Transverse colon (tissue), 4 donors: ENCODE measurements at places on chromosomes 2 and 18. TPM values are rescaled to one million over a fixed set of nuclear protein-coding genes. Genes with fewer than 3 reads are reported as not detected.
A peak's percentile ranks its signal among the peaks of the same experiment; 100 is the strongest.

The CCDC141 gene
- total RNA-seq, result 0.40 TPM

The HOXD4 gene
- 20.5 TPM for total RNA-seq

The LRP2 gene
- not detected for total RNA-seq

DNA sequence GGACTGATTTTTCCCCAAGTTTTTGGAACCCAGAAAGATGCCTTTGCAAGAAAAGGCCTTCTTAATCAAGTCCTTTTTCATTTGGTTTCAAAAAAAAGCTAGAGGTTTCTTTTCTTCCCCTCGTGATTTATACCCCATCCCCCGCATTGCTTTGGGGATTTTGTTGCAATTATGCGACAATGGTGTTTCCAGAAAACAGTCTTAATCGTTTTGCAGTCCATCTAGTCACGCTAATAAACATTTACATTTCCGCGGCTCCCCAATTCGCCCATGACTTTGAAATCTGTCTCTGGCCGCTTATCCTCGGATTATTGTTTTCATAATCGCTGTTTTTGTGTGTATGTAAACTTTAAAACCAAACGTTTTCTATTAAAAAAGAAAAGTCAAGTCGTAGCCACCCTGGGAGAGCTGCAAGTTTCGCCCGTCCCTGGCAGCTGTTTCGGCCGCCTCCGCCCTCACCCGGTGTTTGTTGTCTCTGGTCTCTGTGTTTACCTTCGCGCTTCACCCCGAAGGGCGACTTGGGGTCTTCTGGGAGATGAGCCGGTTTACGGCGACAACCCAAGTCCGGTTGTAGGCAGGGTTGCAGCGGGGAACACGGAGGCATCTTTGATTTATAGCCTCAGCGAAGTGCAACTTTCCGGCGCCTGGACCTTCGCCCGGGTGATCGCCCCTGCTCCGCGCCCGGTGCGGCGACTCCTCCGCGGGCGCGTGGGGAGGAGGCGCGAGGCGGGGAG, 667 bp downstream of the SP9 start:
- peaks cover 38% of the 10 kb centered on the region for H3K4me1 ChIP-seq
- H3K27ac ChIP-seq, result no peak overlapping the region
- no peaks in the 10 kb centered on the region for H3K36me3 ChIP-seq
- H3K4me3 ChIP-seq, result peak overlapping the region; percentile 28

- no peak overlapping the region for H3K4me3 ChIP-seq
- no peak for DNase-seq
- no peaks in the 10 kb centered on the region for H3K36me3 ChIP-seq
- H3K27me3 ChIP-seq, result no peaks in the 10 kb centered on the region
- H3K27ac ChIP-seq, result peak overlapping the region; percentile 96
Measured at GRCh38 chr2:27072920-27073319, 1.5 kb upstream of the OST4 start.

GRCh38 chr2:7639476-7639875, 722.3 kb downstream of the RNF144A start:
- H3K36me3 ChIP-seq, result no peaks in the 10 kb centered on the region
- DNase-seq, result no peak
- peaks cover 7% of the 10 kb centered on the region for H3K4me1 ChIP-seq
- no peak overlapping the region for H3K4me3 ChIP-seq
- no peaks in the 10 kb centered on the region for H3K27me3 ChIP-seq

- H3K36me3 ChIP-seq, result no peaks in the 10 kb centered on the region
- no peak overlapping the region for H3K27ac ChIP-seq
- DNase-seq, result no peak
- no peaks in the 10 kb centered on the region for H3K4me1 ChIP-seq
Measured at GRCh38 chr2:82268446-82268845, 1963.9 kb upstream of the LRRTM1 start.

- H3K4me1 ChIP-seq, result no peaks in the 10 kb centered on the region
- H3K27me3 ChIP-seq, result no peaks in the 10 kb centered on the region
- no peak overlapping the region for H3K27ac ChIP-seq
- no peak overlapping the region for H3K4me3 ChIP-seq
Measured at GRCh38 chr18:56086786-56087185, 498.8 kb upstream of the TCF4 start.

- H3K36me3 ChIP-seq, result no peaks in the 10 kb centered on the region
- H3K4me3 ChIP-seq, result no peak overlapping the region
- no peak overlapping the region for H3K27ac ChIP-seq
- no peak for DNase-seq
- no peaks in the 10 kb centered on the region for H3K27me3 ChIP-seq
- no peaks in the 10 kb centered on the region for H3K4me1 ChIP-seq
Measured at GRCh38 chr2:17190527-17190926, 327.7 kb downstream of the RAD51AP2 start.

GRCh38 chr2:182165202-182165601, 179.5 kb downstream of the PPP1R1C start:
- no peaks in the 10 kb centered on the region for H3K27me3 ChIP-seq
- H3K4me1 ChIP-seq, result no peaks in the 10 kb centered on the region
- no peak overlapping the region for H3K4me3 ChIP-seq
- no peak for DNase-seq
- no peaks in the 10 kb centered on the region for H3K36me3 ChIP-seq

GRCh38 chr2:65663831-65664407, 231.5 kb upstream of the SPRED2 start:
- H3K4me1 ChIP-seq, result peaks cover 17% of the 10 kb centered on the region
- H3K36me3 ChIP-seq, result no peaks in the 10 kb centered on the region
- H3K27me3 ChIP-seq, result no peaks in the 10 kb centered on the region
- no peak for DNase-seq

DNA sequence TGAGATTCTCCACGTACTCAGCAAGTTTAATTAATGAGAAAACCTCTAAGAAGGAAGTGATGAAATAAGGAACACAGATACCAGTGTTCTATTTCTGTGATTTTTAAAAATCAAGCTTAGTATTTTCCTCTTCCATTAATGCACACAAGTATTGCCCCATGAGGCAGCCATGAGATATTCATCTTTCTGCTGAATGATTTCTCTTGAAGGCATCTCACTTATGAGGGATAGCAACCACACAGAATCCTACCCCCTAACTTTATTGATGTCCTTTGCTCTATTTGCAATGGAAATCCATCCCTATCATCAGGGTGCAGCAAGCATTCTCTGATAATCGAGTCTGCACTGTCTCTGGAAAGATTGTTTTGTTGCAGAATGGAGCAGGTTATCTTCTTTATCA, 244.1 kb upstream of the NRP2 start:
- no peak for DNase-seq

- DNase-seq, result no peak
- H3K27ac ChIP-seq, result no peak overlapping the region
- H3K36me3 ChIP-seq, result no peaks in the 10 kb centered on the region
- no peaks in the 10 kb centered on the region for H3K4me1 ChIP-seq
Measured at GRCh38 chr2:197543206-197543605, 27.3 kb downstream of the MOB4 start.

DNA sequence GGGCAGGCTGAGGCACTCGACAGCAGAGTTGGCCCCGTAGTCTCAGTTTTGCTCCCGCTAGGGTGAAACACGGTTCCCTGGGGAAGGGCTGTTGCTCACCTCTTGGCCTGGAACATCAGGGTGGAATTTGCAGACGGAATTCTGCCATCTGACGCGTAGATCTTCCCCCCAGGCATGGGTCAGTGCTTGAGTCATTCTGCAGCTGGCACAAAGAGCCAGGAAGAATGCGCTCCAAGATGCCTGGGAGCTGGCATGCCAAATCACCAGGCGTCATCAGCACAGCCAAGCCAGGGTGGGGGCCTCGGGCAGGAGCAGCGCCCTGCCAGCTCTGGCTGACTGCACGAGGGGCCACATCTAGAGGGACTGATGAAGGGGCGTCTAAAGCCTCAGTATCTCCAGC, 42.7 kb downstream of the ODC1 start:
- no peak overlapping the region for H3K4me3 ChIP-seq
- H3K4me1 ChIP-seq, result peaks cover 52% of the 10 kb centered on the region
- no peaks in the 10 kb centered on the region for H3K27me3 ChIP-seq
- peak overlapping the region; percentile 87 for H3K27ac ChIP-seq

- no peak overlapping the region for H3K27ac ChIP-seq
- peaks cover 4% of the 10 kb centered on the region for H3K4me1 ChIP-seq
- no peak for DNase-seq
Measured at GRCh38 chr18:8625461-8626092, 16.3 kb downstream of the RAB12 start.

DNA sequence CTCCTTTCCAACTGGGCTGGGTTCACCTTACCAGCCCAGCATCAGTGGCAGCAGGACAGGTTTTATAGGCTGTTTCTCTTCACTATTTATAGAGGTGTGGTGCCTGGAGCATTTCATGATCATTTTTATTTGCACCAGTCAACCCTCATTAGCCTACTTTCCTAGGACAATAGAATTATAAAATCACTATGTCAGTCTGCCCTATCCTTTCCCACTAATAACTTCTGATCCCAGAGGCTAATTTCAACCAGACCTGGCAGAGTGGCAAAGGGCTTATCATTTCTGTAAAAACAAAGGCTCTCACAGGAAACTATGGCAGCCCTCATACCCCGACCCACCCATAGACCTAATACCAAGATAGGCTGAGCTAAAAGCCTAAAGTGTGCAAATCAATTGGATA, 243.5 kb upstream of the TMEFF2 start:
- H3K36me3 ChIP-seq, result no peaks in the 10 kb centered on the region
- no peaks in the 10 kb centered on the region for H3K27me3 ChIP-seq
- H3K4me1 ChIP-seq, result no peaks in the 10 kb centered on the region
- DNase-seq, result no peak
- H3K4me3 ChIP-seq, result no peak overlapping the region

DNA sequence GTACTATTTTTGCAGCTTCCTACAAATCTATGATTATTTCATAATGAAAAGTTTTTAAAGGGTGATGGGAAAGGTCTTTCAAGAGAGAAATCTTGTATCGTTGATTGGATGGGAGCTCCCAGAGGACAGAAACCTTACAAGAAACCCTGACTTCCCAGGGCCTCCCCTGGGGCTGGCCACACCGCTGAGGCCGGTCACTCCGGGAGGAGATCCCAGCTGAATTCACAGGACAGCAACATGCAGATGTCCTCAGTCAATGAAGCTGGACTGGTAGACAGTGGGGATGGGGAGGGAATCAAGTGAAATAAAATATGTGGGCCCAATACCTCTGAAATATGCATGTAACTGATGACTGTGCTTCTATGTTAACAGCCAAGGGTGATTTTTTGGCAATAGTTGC, 135.6 kb downstream of the TFCP2L1 start:
- no peak overlapping the region for H3K27ac ChIP-seq
- no peak overlapping the region for H3K4me3 ChIP-seq
- peaks cover 9% of the 10 kb centered on the region for H3K4me1 ChIP-seq
- H3K36me3 ChIP-seq, result no peaks in the 10 kb centered on the region

GRCh38 chr2:165927353-165927752, 26.2 kb downstream of the TTC21B start:
- H3K27me3 ChIP-seq, result no peaks in the 10 kb centered on the region
- H3K36me3 ChIP-seq, result no peaks in the 10 kb centered on the region
- H3K4me3 ChIP-seq, result no peak overlapping the region
- H3K27ac ChIP-seq, result no peak overlapping the region
- DNase-seq, result no peak

The UGT1A8 gene
- total RNA-seq, result 15.1 TPM

The C2orf76 gene
- 2.9 TPM for total RNA-seq

The GAD1 gene
- not detected for total RNA-seq

DNA sequence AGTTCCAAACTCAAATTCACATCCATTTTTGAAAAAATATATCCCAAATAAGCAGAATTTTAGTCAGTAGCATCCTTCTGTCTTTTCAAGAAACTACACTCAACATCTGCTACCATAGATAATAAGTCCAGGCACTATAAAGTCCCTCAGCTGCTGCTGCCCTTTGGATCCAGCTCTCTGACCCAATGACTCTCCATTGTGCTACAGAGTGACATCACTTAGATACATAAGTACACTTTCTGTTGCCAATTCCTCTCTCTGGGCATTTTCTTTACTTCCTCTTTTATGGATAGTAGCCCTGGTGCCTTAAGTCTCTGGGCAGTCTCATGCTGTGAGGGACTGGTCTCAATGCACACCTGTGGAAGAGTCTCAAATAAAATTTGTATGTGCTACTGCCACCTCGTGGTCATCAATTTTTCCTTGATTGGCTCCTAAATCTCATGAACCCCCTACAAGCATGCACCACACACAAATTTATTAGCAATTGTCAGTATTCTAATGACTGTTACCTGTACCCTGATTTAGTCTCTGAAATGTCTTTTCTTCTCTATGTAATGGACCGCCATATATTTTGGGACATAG, 219.2 kb downstream of the LRP1B start:
- no peak overlapping the region for H3K27ac ChIP-seq
- DNase-seq, result no peak
- H3K4me3 ChIP-seq, result no peak overlapping the region
- H3K27me3 ChIP-seq, result no peaks in the 10 kb centered on the region
- H3K4me1 ChIP-seq, result no peaks in the 10 kb centered on the region

The RPRM gene
- 2.0 TPM for total RNA-seq

DNA sequence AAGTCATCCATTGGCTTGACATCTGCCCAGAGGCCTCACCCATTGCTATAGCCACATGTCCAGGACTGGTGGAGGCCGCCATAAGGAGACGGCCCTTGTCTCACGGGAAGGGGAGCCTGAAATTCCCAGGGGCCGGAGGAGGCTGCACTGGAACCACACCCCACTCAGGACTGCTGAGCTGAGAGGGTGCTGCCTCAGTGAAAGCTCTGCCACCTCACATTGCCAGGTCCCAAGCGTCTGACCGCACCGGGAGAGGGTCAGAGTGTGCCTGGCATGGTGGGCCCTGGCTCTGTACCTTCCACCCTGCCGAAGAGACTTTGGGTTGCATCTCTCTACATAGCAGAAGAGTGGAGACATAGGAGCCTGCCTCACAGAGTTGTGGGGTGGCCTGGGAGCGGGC, 134.1 kb upstream of the GLI2 start:
- H3K4me1 ChIP-seq, result no peaks in the 10 kb centered on the region
- no peak overlapping the region for H3K4me3 ChIP-seq
- no peaks in the 10 kb centered on the region for H3K36me3 ChIP-seq
- no peaks in the 10 kb centered on the region for H3K27me3 ChIP-seq

The RESP18 gene
- total RNA-seq, result not detected

GRCh38 chr2:197190100-197190432, 120.5 kb downstream of the ANKRD44 start:
- no peak overlapping the region for H3K27ac ChIP-seq
- no peak overlapping the region for H3K4me3 ChIP-seq
- no peak for DNase-seq
- H3K4me1 ChIP-seq, result peaks cover 10% of the 10 kb centered on the region
- no peaks in the 10 kb centered on the region for H3K27me3 ChIP-seq

The TM4SF20 gene
- total RNA-seq, result 10.2 TPM

- H3K36me3 ChIP-seq, result no peaks in the 10 kb centered on the region
- no peaks in the 10 kb centered on the region for H3K4me1 ChIP-seq
- no peak overlapping the region for H3K4me3 ChIP-seq
Measured at GRCh38 chr18:44893045-44893706, 212.5 kb downstream of the SETBP1 start.

DNA sequence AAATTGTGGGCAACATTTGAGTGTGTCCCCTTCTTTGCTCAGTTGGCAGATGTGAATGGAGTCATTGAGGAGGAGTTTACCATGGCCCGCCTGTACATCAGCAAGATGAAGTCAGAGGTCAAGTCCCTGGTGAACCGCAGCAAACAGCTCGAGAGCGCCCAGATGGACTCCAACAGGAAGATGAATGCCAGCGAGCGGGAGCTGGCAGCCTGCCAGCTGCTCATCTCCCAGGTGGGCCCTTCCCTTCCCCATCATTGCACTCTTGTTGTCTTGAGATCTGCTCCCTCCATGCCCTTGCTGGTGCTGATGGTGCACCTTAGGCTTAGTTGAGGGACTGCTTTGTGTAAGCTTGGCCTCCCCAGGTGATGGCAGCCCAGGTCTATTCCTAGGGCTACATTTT, 47.5 kb upstream of the LYPD6B start:
- H3K27ac ChIP-seq, result no peak overlapping the region
- H3K27me3 ChIP-seq, result no peaks in the 10 kb centered on the region
- no peak for DNase-seq
- H3K4me3 ChIP-seq, result no peak overlapping the region
- H3K4me1 ChIP-seq, result no peaks in the 10 kb centered on the region

GRCh38 chr2:223019390-223019930, 32.5 kb upstream of the KCNE4 start:
- no peak for DNase-seq
- no peaks in the 10 kb centered on the region for H3K27me3 ChIP-seq
- H3K4me3 ChIP-seq, result no peak overlapping the region
